ENCODE measurements at places on chromosomes 3 and 15.

- no peak for DNase-seq
Measured at GRCh38 chr3:44309500-44309899, 29.1 kb upstream of the TCAIM start.

- DNase-seq = no peak
Measured at GRCh38 chr3:191985691-191986090, 524.7 kb downstream of the PYDC2 start.

GRCh38 chr15:35067496-35068347 is 17.4 kb downstream of the NANOGP8 start:
- no peak for DNase-seq

DNA sequence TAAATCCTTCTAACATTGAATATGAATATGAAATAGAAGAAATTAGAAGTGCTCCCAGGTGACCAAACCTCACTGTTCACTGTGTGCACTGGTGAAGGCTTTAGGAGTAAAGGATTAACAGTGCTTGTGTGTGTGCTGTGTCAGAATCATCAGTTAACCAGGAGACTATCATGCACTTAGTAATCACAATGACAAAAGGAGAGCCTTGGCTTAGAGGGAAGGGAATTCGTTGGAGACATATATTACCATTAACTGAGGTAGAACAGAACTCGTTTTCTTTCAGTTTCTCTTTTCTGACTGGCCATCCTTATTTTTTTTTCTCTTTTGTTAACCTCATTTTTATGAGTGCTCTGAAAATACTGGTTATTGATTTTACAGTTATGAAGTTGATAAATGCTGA is 213.3 kb upstream of the GBE1 start:
- DNase-seq = no peak

- DNase-seq = no peak
Measured at GRCh38 chr15:90266485-90266884, 1.0 kb downstream of the NGRN start.

GRCh38 chr3:84601303-84601702 is 357.5 kb upstream of the CADM2 start:
- no peak for DNase-seq

DNA sequence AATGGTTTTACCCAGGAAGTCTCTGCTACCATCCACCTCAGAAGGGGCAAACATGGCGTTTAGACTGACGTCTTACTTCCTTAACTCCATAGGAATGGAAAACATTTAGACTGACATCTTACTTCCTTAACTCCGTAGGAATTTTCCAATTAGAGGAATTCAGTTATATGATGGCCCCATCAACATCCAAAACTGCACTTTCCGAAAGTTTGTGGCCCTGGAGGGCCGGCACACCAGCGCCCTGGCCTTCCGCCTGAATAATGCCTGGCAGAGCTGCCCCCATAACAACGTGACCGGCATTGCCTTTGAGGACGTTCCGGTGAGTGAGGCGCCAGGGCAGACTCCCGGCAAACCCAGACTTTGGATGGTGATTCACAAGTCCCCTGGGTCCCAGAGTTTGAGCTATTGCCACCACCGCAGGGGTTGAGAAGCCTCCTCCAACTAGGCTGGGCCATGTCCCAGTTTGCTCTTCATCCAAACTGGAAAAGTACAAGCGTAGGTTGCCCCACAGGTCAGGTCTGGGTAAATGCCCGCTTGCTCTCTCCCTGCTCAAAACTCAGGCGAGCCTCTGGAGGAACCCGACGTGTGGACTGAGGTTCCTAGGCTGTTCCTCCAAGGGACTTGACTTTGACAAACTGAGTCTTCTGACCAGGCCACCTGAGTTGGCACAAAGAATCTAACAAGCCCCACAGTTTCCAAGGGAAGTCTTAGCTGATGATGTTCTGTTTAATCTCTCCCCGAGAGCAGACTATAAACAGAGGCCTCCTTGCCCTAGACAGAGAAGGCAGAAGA is 57.7 kb downstream of the MESD start:
- no peak for DNase-seq

DNA sequence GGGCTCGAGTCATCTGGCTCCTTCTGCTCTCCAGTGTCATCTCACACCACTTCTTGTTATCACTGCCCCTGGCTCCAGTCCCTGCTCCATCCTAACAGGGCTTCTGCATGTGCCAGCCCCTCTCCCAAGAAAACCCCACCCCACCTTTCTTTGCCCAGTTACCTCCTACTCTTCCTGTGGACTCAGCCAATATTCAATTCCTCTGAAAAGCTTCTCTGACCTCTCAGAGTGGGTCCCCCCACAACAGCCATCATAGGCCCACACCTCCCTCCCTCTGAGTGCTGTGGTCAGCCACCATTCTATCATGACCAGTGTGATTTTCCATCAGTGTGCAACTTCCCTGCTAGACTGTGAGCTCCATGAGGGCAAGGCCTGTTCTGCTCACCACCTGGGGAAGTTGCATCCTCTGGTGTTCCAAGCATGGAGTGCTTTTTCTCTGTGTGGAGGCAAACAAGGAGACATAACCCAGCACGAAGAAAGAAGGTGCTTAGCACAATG is 71.6 kb downstream of the ADCY5 start:
- no peak for DNase-seq

GRCh38 chr3:72969766-72970165 is 26.8 kb upstream of the PPP4R2 start:
- no peak for DNase-seq

- DNase-seq = no peak
Measured at GRCh38 chr3:184656829-184657681, 54.8 kb downstream of the MAGEF1 start.

DNA sequence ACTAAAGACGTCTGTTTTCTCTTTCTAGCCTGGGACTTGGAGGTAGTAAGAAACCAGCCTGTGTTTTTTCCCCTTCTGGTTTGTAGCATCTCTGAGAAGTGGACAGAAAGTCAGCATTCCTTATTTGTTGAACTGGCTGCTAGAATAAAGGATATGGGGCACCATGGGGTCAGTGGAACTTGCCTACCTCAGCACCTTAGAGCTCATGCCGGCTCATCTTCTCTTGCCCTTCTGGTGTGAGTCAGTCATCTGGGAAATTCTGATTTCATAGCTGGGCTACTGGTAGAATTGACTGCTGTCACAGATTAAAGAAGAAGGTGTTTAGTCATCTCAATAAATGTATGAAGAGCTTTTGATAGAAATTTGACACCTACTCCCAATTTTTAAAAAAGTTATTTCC is 202.7 kb upstream of the TOPAZ1 start:
- no peak for DNase-seq

GRCh38 chr3:149015393-149015792 is 24.1 kb downstream of the GYG1 start:
- no peak for DNase-seq

DNA sequence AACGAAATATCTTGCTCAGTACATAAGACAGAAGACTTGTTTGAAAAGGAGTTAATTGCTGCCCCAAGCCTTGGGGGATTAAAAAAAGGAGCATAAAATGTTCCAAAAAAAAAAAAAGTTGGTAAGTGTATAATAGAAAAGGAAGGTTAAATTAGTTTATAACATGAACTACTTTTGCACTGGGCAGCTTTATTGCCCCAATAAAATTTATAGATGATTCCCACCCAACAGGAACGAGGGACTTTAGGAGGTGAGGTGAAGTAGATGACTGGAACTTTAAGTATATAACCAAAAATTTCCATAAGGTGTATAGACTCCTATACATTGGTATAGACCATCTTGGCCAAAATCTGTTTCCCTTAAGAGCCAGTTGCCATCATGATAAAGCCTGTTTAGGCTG is 14.8 kb downstream of the PPP2R3A start:
- no peak for DNase-seq

DNA sequence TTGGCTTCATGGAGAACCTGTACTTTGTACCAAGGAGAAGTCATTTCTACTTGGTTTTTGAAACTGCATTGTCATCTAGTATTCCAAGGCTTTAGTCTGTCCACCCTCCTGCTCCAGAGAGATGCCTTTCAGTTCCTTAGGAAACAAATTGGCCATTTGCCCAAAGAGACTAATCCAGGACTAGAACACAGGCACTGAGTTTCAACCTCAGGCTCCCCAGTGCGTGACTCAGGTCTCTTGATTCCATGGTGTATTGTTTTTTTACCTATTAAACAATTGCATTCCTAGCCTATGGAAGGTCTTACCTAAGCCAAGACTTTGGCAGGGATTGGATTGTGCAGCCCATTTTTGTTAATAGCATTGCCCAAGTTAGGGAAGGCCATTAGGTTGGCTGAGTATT is 214.8 kb upstream of the CTDSPL start:
- DNase-seq = no peak

DNA sequence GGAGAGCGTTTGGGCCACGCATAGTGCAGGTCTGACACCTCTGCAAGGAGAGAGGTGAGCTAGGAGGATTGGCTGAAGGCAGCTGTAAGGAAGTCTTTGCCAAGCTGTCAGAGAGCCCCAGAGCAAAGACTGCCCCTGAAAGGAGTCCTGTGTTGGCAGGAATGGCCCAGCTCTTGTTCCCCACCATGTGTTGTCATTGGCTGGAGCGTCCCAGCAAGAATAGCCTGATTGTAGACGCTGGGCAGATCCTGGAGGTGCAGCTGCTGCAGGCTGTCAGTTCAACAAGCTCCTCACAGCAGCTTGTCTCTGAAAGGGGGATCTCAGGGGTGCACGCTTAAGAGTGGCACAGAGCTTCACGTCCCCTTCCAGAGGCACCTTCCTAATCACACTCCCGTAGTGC is 237.6 kb downstream of the FEZF2 start:
- no peak for DNase-seq

GRCh38 chr15:95935852-95936251 is 394.6 kb upstream of the NR2F2 start:
- DNase-seq = no peak

All from naive thymus-derived CD8-positive, alpha-beta T cell (primary cell).